ENCODE measurements at places on chromosomes 6 and 20. TPM values are rescaled to one million over a fixed set of nuclear protein-coding genes. Genes with fewer than 3 reads are reported as not detected.

GRCh38 chr6:45841062-45841461, 174.6 kb downstream of the CLIC5 start:
- DNase-seq = no peak

HM13 gene
- total RNA-seq = 109 TPM

DNA sequence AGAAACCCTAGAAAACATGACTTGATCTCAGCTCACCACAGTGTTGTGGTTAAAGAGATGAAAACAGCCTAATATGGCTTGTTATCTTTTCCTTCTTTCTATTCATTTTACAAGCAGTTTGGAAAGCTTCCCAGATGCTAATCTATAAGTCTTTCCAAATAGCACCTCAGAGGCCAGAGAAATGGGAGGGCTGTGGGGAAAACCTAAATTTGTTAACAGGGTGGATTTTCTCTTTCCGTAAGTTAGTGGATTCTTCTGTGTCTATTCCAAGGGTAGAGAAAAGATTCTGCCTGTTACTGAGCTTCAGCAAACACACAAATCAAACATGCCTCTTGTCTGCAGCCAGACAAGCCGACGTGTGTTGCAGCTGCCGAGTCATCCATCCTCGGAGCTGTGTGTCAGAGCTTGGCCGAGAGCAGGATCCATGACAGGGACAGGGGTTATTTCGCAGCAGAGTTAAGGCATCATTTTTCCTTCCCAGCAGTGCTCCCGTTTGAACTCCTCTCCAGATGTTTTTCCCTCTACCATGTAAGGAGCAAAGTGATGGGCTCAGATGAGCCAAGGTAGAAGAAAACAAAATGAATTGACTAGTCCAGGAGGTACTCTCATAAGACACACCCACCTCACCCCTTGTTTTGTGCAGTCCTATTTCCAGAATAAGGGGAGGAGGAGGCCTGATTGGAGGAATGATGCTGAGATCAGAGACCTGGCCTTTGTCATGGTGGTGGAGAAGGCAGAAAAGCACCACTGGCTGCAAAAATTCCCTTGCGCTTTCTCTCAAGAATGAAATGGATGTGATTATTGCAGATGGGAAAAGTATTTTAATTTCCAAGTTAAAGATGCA, 560.0 kb downstream of the C6orf118 start:
- DNase-seq = no peak

GRCh38 chr6:163288066-163288465, 126.5 kb upstream of the QKI start:
- DNase-seq = no peak

DNA sequence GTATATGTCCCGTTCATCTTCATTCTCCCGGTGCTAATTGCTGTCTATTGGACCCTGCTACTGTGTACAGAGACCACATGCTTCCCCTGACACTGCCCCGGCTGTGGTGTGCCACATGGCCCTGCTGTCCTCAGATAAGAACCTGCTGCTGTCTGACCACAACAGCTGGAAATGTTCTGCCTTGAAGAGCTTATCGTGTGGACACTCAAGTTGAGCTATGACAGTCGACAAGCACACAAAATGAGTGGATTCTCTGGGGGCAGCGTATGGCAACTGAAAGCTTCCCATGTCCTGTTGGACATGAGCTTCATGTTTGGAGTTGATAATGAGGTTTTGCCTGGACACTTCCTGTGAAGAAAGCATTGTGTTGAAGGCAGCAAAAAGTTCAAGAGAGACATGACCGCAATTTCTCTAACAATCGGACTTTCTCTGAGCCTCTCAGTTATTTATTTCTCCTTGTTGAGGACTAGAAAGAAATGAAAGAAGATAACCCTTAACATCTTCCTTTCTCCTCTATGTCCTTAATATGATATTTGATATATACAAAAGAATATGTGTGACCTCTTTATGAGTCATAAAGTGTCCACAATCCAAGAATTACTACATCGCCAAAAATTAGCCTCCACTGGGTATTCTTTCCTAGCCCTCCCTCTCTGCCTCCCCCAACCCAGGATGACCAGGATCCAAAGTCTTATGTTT, 187.1 kb upstream of the TCF21 start:
- DNase-seq = no peak

GRCh38 chr6:113750151-113750855, 106.8 kb upstream of the MARCKS start:
- DNase-seq = no peak

ULBP1 gene
- total RNA-seq = 3.4 TPM

DNA sequence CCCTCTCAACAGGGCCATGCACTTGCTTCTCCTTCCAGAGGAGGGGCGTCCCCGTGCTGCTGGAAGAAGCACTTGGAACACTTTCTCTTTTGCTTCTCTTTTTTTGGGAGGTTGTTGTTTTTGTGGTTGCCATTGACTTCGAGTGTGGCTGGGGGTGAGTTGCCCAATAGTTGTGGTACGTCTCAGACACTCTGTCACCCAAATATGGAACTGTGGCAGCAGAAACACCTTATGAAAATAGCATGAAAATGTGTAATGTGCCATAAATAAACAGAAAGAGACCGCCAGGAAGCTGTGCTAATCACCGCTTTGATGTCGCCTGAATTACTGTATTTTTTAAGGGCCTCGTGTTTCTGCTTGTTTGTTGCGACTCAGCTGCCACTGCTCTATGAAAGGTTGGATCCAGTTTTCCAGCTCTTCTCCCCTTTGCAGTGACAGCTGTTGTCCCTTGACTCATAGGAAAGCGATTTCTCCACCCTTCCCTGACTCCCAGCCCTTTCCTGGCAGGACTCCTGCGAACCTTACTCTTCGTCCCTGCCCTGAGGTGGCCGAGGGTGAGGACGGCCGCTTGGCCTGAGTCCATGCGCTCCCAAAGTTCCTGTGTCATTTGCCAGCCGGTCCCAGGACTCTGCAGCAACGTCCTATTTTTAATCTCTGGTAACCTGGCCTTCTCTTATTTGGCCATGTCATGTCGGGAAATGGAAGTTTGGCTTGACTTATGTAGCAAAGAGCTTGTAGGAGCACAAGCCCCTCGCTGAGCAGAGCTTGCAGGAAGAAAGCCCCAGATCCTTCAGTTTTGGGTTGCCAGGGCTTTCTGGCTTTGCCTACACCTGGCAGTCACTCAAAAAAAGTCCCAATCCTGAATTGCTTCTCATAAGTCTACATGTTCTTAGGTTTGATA, 694.6 kb downstream of the QKI start:
- peak; percentile 76 for DNase-seq

GRCh38 chr6:136438441-136438840, 111.8 kb downstream of the MAP7 start:
- DNase-seq = no peak

PRR18 gene
- total RNA-seq = not detected

TREML2 gene
- total RNA-seq = 0.10 TPM

DNA sequence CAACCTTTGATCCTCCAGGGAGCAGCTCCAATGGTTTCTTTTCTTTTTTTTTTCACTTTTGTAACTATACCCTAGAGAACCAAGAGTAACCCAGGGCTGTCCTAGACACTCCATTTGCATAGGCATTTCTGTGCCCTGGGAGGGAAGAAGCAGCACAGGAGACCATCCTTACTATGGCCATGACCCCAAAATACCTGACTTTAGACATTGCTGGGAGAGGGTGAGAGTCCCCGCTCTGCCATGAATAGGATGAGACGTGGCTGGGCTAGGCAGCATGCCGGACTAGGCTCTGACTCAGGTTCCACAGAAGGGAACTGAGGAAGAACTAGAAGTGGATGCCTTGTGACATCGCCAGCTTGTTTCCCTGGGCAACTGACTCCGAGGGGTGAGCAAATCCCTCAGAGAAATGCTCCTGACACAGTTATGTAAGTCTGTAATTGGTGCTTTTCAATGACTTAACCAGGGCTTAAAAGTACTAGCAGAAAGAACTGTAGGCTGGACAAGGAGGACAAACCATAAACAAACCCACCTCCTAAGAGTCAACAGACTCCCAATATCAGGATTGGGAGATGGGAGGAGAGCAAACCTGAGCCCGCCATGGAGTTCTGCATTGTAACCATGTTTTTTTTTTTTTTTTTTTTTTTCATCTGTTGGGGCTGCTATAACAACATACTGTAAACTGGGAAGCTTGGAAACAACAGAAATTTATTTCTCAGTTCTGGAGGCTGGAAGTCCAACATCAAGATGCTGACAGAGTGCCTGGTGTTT, 910 bp upstream of the ADTRP start:
- DNase-seq = no peak

DNA sequence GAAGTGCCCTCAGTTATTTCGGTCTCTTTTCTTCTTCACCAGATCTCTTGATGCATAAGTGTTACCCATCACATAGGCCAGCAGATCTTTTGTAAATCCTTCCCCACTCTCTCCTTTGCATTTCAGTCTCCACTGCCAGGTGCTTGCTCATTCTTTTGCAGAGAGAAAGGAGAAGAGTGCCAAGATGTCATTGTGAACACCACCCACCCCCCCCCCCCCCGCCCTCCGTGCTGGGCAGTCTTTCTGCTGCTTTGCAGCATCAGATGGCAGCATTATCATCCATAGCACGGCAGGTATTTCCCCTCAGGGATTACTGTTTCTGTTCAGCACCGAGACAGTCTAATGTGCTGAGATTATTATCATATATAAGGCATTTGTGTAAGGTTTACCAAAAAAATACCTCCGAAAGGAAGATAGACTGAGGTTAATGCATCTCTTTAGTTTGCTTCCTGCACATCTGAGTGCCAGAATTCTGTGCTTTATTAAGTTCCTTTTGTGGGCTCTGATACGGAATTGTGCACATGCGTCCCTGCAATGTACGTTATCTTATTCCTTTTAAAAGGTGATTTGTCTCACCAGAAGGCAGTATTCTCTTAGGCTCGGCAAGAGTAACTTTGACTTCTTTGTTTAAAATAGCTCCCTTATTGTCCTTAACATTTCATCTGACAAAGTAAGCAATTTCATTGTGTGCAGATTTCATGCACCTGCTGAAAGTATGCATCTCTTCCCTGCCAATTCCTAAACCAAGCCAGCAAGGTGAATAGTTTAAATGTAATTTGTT, 128.8 kb downstream of the PHACTR1 start:
- no peak for DNase-seq

CDSN gene
- not detected for total RNA-seq

GRCh38 chr20:33671573-33672288, 2.5 kb downstream of the NECAB3 start:
- DNase-seq = no peak

GRCh38 chr6:108690326-108691049, 129.8 kb downstream of the FOXO3 start:
- DNase-seq = no peak
